ENCODE measurements at places on chromosomes 4 and X.

GRCh38 chrX:105753411-105753810 is 68.9 kb upstream of the NRK start:
- DNase-seq: no peak

- DNase-seq: no peak
Measured at GRCh38 chr4:98643755-98644154, 14.7 kb downstream of the TSPAN5 start.

DNA sequence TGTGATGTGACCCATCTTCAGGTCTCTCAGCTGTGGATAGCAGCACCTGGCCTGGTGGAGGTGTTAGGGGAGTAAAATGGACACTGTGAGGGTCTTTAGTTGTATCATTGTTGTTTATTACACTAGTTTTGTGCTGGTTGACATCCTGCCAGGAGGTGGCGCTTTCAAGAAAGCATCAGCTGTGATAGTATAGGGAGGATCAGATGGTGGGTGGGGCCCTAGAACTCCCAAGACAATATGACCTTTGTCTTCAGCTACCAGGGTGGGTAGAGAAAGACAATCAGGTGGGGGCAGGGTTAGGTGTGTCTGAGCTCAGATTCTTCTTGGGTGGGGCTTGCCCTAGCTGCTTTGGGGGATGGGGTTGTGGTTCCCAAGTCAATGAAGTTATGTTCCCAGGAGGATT is 162.8 kb downstream of the PPP1R2C start:
- no peak for DNase-seq

DNA sequence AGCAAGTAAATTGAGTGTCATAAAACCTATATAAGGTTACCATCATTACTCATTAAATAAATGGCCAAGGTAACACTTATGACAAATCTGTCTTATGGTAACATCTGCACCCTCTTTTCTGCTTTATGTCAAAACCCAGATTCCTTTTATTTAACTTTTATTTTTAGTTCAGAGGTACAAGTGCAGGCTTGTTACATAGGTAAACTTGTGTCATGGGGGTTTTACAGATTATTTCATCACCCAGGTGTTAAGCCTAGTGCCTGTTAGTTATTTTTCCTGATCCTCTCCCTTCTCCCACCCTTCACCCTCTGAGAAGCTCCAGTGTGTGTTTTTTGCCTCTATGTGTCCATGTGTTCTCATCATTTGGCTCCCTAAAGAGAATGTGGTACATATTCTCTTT is 930.7 kb downstream of the CCSER1 start:
- no peak for DNase-seq

DNA sequence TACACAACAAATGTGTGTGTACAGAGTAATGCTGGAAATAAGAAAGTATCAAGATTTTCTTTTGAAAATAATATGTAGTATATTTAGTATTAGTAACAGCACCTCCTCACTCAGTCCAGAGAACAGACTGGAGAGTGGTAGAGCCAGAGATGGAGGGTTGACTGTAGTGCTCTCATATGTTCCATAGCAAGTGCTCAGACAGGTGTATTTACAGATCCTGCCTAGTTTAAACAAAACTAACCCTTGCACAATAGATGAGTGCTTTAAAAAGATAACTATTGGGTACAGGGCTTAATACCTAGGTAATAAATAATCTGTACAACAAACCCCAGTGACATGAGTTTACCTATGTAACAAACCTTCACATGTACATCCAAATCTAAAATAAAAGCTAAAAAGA is 381.0 kb upstream of the EMCN start:
- no peak for DNase-seq

DNA sequence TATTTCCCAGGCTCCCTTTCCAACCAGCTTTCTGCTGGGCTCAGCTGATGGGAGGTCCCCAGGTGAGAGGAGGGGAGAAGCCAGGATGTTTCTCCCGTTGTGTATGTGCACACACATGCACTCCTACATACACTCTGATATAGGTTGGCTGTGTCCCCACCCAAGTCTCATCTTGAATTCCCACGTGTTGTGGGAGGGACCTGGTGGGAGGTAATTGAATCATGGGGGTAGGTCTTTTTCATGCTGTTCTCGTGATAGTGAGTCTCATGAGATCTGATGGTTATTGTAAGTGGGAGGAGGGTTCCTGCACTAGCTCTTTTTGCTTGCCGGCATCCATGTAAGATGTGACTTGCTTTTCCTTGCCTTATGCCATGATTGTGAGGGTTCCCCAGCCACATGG is 11.7 kb upstream of the HTRA3 start:
- DNase-seq: no peak
